ENCODE measurements at places on chromosomes 2 and 18.

DNA sequence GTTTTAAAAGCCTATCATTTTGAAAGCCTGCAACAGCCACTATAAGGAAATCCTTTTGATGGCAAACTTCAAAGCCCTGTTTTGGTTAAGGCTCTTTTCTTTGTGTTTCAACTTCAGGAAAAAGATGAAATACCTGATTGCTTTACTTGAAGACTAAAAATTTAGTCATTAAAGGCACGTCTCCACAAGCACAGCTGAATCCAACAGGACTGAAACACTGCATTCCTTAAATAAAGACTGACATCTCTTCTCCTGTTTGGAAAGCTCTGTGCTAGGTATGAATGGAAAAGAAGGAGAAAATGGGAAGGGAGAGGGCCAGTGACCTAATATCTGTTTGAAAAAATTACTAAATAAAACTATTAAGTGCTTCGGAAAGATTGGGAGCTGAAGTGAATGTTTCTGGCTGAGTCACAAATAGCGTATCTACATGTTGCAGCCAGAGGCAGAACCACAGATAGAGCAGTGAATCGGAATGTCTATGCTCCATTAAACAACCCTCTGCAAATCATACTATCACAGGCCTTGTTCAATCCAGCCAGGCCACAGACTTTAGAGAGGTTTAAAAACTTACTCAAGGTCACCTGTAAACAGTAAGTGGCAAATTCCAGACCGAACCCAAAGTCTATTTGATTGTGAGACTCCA, 21.1 kb upstream of the RALBP1 start:
- H3K4me1 ChIP-seq = no peaks in the 10 kb centered on the region
- H3K36me3 ChIP-seq = no peaks in the 10 kb centered on the region
- no peak for DNase-seq

DNA sequence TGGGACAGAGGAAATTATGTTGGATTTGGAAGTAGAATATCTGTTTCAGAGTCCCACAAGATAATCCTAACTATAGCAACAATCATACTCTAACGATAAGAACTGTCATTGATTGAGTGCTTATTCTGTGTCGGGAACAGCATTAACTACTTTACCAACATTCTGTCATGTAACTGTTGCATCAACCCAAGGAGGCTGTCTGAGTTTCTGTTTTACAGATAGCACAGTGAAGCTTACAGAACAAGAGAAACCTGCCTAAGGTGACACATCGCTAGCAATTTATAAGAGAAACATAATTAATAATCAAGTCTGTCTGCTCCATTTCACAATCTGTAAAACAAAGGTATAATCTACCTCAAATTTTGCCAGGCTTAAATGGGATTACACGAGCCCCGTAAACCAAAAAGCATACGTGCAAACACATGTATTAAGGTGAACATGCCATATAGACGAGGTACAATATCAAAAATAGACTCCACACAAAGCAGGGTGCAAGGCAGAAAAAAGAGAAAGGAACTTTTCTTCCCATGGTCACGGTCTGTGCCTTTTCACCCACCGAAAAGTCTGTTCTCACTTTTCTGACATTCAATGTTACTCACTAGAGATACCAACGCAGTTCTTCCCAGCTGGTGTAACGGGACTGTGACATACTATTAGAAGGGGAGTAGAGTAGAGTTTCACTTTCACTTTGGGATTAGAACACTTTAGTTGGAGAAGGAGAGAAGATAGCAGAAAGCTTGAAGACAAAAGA, 37.2 kb upstream of the SLC8A1 start:
- no peak for DNase-seq
- no peaks in the 10 kb centered on the region for H3K27me3 ChIP-seq
- H3K4me1 ChIP-seq = no peaks in the 10 kb centered on the region
- H3K36me3 ChIP-seq = no peaks in the 10 kb centered on the region

DNA sequence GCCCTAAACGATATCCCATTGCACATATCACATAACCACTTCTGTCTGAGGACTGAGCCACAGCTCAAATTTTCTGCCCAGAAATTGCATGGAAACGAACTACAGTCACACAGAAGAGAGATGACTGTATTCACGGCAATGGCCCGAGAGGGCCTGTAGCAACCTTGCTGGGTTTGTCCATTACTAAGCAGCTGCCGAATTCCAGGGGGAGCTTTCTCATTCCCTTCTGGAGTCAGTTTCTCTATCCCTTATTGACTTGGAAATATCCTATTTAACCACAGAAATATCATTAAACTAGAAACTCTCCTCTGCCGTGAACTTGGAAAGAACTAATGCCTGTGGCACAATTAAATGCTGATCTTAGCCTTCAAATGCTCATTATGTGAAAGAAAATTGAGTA, 183.9 kb downstream of the DNER start:
- DNase-seq = no peak
- H3K4me3 ChIP-seq = no peak overlapping the region
- no peaks in the 10 kb centered on the region for H3K36me3 ChIP-seq
- H3K4me1 ChIP-seq = no peaks in the 10 kb centered on the region

GRCh38 chr2:143907801-143908200, 612.1 kb downstream of the ZEB2 start:
- H3K36me3 ChIP-seq = no peaks in the 10 kb centered on the region
- no peak overlapping the region for H3K4me3 ChIP-seq
- H3K4me1 ChIP-seq = no peaks in the 10 kb centered on the region
- DNase-seq = no peak

DNA sequence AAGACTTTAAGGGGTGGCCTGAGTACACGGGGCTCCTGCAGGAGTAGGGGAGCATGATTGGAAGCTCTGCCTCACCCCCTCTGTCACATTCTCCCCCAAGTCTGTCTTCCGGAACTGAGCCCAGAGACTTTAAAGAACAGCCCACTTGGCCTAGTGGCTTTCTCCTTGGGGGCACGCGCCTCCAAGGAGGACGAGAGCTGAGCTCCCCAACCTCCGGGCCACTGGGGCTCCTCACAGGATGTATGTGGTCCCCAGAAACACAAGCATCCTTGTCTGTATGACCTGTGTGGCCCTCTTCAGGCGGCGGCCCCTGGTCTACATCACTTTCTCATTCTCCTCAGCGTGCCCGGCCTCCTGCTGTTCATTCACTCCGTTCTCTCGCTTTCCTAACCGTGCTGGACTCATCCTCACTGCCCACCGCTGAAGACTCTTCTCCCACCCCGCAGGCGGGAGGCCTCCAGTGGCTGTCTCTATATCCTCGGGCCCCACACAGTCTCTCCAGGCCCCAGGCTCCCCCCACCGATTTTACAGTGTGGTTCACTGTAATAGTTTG, 23.7 kb downstream of the KCNF1 start:
- H3K4me1 ChIP-seq = no peaks in the 10 kb centered on the region
- no peak overlapping the region for H3K27ac ChIP-seq

- DNase-seq = no peak
- H3K36me3 ChIP-seq = no peaks in the 10 kb centered on the region
- no peak overlapping the region for H3K27ac ChIP-seq
Measured at GRCh38 chr2:217331523-217332416, 471.9 kb upstream of the TNP1 start.

DNA sequence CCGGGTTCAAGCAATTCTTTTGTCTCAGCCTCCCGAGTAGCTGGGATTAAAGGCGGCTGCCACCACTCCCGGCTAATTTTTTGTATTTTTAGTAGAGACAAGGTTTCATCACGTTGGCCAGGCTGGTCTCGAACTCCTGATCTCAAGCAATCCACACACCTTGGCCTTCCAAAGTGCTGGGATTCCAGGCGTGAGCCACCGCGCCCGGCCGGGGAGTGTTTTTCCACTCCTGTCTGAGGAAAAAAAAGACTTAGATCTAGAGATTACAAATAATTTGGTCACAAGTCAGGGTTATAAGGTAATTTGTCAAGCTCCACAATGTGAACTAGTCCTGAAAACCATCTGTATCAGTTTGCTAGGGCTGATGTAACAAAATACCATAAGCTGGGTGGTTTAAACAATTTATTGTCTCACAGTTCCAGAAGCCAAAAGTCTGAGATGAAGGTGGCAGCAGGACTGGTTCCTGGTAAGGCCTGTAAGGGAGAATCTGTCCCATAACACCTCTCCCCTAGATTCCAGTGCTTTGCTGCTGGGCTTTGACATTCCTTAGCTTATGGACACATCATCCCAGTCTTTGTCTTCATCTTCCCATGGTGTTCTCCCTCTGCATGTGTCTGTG, 40.7 kb upstream of the SP3 start:
- no peaks in the 10 kb centered on the region for H3K27me3 ChIP-seq
- no peak overlapping the region for H3K4me3 ChIP-seq
- no peak for DNase-seq
- peaks cover 2% of the 10 kb centered on the region for H3K4me1 ChIP-seq
- H3K27ac ChIP-seq = no peak overlapping the region
- no peaks in the 10 kb centered on the region for H3K36me3 ChIP-seq

- no peaks in the 10 kb centered on the region for H3K4me1 ChIP-seq
- peak within 1 kb of the TSS; percentile 22 for H3K4me3 ChIP-seq
Measured at GRCh38 chr18:69400253-69400975, at the start of gene DOK6. Gene DOK6 (plus strand): TSS chr18:69400888.

DNA sequence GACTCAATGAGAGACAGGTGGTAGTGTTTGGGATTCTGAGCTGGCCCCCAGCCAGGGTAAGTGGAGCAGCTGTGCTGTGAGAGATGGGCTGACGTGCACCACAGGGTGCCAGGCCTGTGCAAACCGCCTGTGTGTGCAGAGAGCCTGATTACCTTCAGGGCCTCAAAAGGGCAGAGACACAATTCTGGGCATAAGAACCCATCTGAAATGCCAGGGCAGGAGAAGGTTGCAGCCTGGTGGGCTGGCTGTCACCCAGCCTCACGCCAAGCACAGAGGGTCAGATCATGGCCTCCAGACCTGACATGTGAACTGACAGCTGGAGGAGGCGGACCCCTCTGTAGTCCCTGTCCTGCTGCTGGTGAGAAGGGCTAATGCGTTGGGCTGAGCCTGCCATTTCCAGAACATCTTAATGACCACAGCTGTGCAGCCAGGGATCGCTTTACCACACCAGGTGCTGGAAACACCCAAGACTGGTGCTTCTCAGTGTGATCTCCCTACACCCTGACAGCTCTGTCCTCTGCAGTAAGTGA, 100.9 kb downstream of the ARL4C start:
- H3K27me3 ChIP-seq = no peaks in the 10 kb centered on the region
- H3K4me1 ChIP-seq = peaks cover 22% of the 10 kb centered on the region
- no peak for DNase-seq
- H3K4me3 ChIP-seq = no peak overlapping the region

GRCh38 chr2:27408601-27409320, 630 bp downstream of the PPM1G start:
- H3K36me3 ChIP-seq = no peaks in the 10 kb centered on the region
- H3K4me1 ChIP-seq = peaks cover 25% of the 10 kb centered on the region
- peak overlapping the region; percentile 86 for H3K27ac ChIP-seq
- peak overlapping the region; percentile 99 for H3K4me3 ChIP-seq
- DNase-seq = no peak

GRCh38 chr2:64524604-64525316, 632 bp downstream of the AFTPH start:
- no peak for DNase-seq
- H3K27me3 ChIP-seq = no peaks in the 10 kb centered on the region
- H3K27ac ChIP-seq = peak overlapping the region; percentile 92

DNA sequence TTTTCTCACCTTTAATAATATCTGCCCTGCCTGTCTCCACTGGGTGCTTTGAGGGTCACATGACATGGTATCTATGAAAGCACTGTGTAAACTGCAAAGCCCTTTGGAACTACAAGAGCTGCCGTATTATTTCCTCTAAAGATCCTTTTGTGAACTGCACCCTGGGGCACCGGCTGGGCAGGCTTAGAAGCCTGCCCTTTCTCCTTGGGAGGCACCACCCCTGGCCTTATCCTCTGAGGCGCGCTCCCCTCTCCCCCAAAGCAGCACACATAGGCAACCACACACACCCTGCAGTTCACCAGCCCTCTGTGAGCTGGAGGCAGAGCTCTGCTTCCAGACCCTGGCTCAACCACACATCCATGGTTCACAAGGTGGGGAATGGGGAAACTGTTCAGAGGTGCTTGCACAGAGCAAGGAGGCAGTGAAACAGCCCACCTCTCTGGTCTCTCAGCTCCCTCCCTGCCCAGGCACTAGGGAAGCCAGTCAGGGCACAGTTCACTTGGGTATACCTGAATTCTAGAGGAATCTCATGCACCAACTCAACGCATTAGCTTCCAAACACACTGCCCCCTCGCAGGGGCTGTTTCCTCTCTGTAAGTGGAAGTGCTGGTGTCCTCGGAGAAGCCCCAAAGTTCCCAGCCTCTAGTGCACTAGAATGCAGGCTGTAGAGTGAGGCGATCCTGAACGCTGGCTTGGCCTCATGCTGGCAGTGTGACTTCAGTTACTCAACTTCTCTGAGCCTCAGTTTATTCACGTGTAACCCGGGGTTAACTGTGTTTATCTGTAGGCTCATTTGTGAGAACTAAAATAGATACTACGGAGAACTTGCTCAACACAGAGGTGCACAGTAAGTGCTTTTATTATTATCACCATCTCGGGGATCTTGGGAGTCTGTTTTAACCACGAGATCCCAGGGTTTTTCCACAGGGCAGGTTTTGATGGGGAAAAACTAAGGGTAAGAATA, 11.0 kb downstream of the SIGLEC15 start:
- peaks cover 17% of the 10 kb centered on the region for H3K27me3 ChIP-seq
- H3K4me3 ChIP-seq = no peak overlapping the region
- H3K4me1 ChIP-seq = peaks cover 8% of the 10 kb centered on the region
- no peak for DNase-seq
- H3K36me3 ChIP-seq = no peaks in the 10 kb centered on the region

DNA sequence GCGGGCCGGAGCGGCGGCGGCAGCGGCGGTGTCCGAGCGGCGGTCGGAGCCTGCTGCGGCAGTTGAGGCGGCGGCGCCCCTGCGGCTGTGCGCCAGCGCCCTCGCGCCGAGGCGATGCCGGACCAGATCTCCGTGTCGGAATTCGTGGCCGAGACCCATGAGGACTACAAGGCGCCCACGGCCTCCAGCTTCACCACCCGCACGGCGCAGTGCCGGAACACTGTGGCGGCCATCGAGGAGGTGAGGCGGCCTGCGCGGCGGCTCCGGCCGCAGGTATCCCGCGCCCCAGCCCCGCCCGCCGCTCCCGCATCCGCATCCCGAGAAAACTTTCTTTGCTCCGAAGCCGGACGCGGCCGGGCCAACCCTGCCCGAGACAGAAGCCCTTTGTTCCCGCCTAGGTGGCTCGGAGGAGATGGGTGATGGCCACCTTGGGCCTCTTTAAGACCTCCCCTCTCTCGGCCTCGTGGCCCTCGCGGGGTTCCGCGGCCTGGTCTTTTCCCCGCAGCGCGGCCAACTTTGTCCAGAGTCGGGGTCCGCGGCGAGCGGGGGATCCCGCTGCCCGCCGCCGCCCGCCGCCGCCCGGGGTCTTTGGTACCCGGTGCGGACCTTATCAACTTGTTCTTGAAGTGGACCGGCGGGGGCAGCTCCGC, 504 bp downstream of the ASAP2 start:
- H3K4me1 ChIP-seq = peaks cover 9% of the 10 kb centered on the region
- no peak for DNase-seq
- peak overlapping the region; percentile 47 for H3K4me3 ChIP-seq

DNA sequence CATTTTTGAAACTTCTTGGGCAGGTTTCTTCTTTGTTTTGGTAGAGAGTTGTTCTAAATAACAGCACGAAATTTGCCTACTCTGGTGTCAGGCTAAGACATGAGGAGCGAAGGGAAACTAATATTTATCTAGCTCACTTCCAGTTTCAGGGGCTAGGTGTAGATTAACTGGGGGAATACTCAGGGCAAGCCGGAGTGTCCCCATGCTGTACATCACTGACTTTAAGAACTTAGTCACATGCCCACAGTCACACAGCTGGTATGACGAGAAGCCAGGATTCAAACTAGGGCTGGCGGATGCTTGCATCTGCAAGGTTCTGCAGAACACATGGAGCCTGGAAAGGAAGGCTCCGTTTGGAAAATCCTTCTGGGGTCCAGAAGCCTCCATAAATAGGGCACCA, 133.3 kb downstream of the ALPK2 start:
- H3K4me1 ChIP-seq = peaks cover 5% of the 10 kb centered on the region
- no peak overlapping the region for H3K4me3 ChIP-seq
- H3K36me3 ChIP-seq = no peaks in the 10 kb centered on the region
- no peak overlapping the region for H3K27ac ChIP-seq
- no peak for DNase-seq
- H3K27me3 ChIP-seq = no peaks in the 10 kb centered on the region
